ENCODE measurements at places on chromosomes 1 and 21.

- DNase-seq = peak; percentile 33
These were observed 26.7 kb downstream of the NDC1 start for GRCh38 chr1:53811414-53811851.

- DNase-seq = no peak
These were observed 18.0 kb upstream of the GRHL3 start for GRCh38 chr1:24300971-24301784.

DNA sequence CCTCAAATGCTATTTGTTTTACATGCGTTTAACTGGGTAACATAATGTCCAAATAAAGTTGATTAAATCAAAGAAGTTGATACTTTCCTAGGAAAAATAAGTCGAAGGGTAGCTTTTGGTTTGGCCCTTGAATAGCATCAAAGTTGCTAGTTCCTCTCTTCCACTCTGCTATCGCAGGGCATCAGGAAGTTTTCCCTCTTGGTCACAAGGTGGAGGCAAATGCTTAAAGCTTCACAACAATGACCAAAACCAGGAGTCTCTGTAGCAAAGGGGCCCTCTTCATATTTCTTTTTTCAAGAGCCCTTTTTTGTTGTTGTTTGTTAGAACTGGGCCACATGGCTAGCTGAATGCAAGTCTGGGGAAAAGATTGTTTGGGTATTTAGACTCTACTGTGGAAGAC lies 668.4 kb downstream of the KCNT2 start:
- peak; percentile 42 for DNase-seq

DNA sequence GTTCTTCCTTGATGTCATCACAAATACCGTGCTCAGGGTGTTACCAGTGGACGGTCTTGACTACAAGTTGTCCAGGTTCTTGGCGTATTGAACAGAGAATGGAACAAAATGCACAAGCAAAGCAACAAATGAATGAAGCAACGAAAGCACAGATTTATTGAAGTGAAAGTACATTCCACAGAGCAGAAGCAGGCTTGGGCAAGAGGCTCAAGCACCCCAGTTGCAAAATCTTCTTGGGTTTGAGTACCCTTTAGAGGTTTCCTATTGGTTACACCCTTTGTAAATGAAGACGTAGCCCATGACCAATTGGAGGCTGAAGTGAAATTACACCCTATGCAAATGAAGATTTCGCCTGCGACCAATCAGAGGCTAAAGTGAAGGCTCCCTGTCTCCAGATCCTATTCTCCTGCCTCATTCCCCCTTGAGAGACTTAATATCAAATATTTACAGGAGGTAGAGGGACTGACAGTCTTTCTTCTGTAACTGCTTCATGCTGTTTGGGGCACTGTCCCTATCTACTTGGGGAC lies 38.3 kb downstream of the YY1AP1 start:
- no peak for DNase-seq

GRCh38 chr1:14668538-14668937 lies 70.1 kb downstream of the KAZN start:
- no peak for DNase-seq

GRCh38 chr1:116331523-116331922 lies 41.5 kb upstream of the ATP1A1 start:
- DNase-seq = no peak

GRCh38 chr1:246425895-246426294 lies 81.2 kb downstream of the SMYD3 start:
- no peak for DNase-seq

DNA sequence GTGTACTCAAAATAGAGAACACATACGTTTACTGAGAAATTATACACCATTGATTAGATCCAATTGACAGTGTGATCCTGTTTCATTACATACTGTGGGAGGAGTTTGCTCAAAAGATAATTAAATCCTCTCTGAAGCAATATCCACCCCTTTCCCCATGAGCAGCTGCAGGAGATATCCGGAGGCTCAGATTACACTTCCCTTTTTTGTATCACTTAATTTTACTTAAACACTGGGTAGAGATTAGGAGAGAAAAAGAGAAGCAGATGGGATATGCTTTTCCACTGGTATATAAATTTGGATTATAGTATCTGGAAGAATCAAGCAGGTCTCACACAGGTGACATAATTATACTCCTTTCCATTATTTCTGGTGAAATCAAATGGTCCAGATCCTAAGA lies 333.3 kb upstream of the ZRANB2 start:
- no peak for DNase-seq

- no peak for DNase-seq
These were observed 554 bp downstream of the ZNF281 start for GRCh38 chr1:200409203-200409760.

DNA sequence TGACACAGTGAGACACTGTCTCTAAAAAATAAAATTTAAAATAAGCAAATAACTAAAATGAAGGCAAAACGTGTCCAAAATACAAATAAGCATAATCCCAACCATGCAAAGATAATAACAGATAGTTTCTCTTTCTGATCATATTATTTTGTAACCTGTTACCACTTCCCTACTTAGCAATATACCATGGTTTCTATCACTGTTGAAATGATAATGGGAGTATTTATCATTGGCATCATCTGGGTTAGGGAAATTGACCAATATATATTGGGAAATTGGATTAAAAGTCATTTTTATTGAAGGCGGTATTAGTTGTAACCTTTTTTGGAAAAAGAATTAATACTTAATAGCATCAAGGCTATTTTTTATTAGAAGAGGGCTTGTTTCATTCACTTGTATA lies 47.0 kb downstream of the USP25 start:
- no peak for DNase-seq

GRCh38 chr1:186404454-186405051 lies 28.9 kb downstream of the ODR4 start:
- no peak for DNase-seq

DNA sequence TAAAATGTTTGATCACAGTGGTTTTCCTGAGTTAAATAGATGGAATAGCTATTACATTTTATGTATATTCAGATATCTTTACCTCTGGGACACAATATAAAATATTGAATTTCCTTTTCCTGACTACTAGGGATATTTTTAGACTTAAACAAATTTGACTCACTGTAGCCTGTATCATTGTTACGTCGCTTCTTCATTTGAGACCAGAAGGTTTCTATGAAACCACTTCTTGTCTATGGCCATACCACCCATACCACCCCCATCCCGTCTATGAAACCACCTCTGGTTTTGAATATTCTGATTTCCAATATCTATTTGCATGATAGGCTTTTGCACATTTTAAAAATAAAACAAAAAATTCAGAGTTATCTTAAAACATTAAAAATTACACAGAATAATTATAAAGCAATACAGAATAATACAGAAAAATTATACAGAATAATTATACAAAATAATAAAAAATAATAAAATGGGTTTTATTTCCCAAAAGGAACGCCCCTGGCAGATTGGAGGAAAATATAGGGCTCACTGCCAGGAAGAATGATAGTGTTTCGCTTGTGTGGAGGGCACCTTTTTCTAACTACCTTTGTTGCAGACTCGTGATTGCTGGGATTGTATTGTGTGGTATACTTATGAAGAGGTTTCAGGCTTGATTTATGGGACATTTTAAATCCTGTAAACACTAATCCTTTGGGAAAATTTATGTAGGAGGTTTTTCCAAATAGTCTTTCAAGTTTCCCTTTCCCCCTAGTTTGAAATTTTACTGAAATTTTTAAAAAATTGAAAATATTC lies 4.7 kb downstream of the SPEN start:
- DNase-seq = no peak

DNA sequence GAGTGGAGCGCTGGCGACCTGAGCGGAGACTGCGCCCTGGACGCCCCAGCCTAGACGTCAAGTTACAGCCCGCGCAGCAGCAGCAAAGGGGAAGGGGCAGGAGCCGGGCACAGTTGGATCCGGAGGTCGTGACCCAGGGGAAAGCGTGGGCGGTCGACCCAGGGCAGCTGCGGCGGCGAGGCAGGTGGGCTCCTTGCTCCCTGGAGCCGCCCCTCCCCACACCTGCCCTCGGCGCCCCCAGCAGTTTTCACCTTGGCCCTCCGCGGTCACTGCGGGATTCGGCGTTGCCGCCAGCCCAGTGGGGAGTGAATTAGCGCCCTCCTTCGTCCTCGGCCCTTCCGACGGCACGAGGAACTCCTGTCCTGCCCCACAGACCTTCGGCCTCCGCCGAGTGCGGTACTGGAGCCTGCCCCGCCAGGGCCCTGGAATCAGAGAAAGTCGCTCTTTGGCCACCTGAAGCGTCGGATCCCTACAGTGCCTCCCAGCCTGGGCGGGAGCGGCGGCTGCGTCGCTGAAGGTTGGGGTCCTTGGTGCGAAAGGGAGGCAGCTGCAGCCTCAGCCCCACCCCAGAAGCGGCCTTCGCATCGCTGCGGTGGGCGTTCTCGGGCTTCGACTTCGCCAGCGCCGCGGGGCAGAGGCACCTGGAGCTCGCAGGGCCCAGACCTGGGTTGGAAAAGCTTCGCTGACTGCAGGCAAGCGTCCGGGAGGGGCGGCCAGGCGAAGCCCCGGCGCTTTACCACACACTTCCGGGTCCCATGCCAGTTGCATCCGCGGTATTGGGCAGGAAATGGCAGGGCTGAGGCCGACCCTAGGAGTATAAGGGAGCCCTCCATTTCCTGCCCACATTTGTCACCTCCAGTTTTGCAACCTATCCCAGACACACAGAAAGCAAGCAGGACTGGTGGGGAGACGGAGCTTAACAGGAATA lies 4.2 kb downstream of the TFAP2E start:
- no peak for DNase-seq

DNA sequence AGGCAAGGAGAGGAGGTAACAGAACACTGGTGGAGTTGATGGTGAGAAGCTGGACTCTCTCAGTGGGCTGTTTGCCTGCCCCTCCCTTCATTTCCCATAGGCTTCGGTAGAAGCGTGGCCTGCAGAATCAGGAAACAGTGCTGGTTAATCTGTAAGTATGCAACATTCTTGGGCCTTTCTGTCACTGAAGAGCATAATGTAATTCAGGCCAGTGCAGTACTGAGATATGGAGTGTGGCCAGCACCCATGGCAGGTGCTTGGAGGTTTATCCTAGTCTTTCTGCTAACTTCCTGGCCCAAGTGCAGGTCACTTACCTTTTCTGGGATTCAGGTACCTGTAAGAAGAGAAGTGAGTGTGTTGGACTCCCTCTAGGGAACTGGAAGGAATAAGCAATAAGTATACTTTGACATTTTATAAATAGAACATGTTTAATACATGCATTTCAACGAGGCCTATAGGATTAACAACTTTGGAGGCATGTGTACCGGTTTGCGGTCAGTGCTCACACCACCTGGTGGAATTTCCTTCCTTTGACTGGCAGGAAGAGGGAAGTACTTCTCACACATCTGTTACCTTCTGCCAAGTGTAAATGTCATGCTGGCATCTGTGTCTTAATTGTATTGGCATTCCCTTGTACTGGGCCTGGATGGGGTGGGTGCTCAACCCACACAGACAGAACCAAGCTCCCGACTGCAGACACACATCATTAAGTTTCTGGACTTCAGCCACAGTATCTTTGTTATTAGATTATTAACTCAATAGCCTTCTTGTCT lies 105.5 kb downstream of the KIF26B start:
- no peak for DNase-seq

- no peak for DNase-seq
These were observed 48.0 kb downstream of the TOR3A start for GRCh38 chr1:179129702-179130473.

- DNase-seq = no peak
These were observed 220.6 kb upstream of the PLD5 start for GRCh38 chr1:242745079-242745478.

- DNase-seq = no peak
These were observed 2.3 kb upstream of the BCAN start for GRCh38 chr1:156639601-156640101.

- DNase-seq = no peak
These were observed 10.4 kb upstream of the CELA3B start for GRCh38 chr1:21966247-21967000.

- DNase-seq = no peak
These were observed 62.0 kb upstream of the NEK2 start for GRCh38 chr1:211737115-211738035.

- no peak for DNase-seq
These were observed 309.0 kb downstream of the CTH start for GRCh38 chr1:70720109-70720508.

DNA sequence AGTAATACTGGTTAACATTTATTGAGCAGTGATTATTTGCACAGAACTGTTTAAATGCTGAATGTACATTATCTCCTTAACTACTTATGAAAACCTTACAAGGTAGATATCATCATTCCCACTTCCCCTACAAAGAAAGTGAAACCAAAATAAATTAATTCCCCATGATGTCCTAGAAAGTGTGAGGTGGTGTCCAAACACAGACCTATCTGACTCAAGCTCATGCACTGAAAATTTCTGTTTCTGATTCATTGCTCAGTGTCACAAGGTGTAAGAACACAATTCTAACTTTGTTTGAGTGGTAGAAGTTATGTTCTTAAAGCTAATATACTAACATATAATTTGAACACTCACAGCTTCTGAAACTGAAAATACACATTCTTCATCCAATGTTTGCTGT lies 178.7 kb downstream of the MRPL39 start:
- no peak for DNase-seq

DNA sequence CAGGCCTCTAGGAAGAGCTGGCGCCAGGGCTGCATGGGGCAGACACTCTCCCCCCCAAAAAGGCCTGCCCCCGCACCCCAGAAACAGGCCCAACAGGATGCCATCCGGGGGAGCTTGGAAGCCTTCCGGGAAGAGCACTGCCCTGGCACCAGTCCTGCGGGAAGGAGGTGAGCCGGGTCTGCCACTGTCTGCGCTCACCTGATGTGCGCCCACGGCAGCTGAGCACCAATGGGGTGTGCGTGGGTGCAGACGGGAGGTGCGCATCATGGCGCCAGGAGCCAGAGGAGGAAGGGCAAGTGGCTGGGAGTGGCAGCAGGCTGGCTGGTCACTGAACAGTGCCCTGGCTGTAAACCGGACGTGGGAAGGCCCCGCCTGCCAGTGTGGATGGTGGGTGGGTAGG lies 73.6 kb downstream of the CASZ1 start:
- DNase-seq = no peak

GRCh38 chr21:36636016-36636415 lies 62.9 kb upstream of the SIM2 start:
- DNase-seq = no peak

DNA sequence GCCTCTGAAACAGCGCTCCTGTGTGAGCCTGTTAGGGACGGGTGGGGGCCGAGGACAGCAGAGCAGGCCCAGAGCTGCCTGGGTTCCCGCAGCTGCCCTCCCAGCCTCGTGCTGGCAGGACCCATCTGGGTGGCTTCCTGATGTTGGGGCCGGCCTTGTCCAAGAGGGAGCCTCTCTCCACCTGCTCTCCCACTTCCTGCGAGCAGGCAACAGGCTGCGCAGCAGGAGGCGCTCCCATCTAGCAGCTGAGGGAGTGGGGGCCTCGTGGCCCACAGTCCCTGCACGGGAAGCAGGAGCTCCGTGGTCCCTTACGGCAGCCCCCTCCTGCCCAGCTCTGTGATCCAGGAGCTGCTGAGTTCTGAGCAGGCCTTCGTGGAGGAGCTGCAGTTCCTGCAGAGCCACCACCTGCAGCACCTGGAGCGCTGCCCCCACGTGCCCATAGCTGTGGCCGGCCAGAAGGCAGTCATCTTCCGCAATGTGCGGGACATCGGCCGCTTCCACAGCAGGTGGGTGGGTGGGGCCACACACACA lies 68.0 kb downstream of the TRIM11 start:
- DNase-seq = no peak

Measured in NT2/D1 (cell line).